Activated CD4-positive, CD25-positive, alpha-beta regulatory T cell treated with anti-CD3 and anti-CD28 coated beads, Interleukin-2, amount 50 U/mL, for 72 hours (primary cell): ENCODE measurements at places on chromosomes 7 and 10.

DNA sequence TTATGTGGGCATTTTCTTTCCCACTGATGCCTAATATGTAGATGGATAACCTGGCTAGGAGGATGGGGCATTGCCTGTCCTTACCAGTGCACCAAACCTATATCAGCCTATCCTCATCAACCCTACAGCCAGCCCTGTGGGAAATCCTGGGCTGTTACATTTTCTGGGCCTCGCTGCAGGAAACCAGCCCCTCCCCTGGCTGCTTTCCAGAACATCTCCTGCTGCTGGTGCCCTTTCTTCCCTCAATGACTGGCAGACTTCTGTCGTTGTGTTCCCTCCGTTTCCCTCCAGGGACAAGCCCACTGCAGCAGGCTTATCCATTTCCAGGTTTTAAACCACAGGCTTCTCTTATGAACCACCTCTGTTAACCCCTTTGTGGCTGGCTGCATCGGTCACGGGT is 486.1 kb upstream of the COBL start:
- DNase-seq: no peak

GRCh38 chr10:112296908-112297331 is 13.7 kb downstream of the TECTB start:
- no peak for DNase-seq

- no peak for DNase-seq
Measured at GRCh38 chr7:25424113-25424512, 195.8 kb upstream of the NPVF start.

- DNase-seq: no peak
Measured at GRCh38 chr10:76336213-76336963, 905.0 kb downstream of the LRMDA start.

GRCh38 chr7:23545493-23545892 is 13.7 kb upstream of the TRA2A start:
- DNase-seq: no peak

DNA sequence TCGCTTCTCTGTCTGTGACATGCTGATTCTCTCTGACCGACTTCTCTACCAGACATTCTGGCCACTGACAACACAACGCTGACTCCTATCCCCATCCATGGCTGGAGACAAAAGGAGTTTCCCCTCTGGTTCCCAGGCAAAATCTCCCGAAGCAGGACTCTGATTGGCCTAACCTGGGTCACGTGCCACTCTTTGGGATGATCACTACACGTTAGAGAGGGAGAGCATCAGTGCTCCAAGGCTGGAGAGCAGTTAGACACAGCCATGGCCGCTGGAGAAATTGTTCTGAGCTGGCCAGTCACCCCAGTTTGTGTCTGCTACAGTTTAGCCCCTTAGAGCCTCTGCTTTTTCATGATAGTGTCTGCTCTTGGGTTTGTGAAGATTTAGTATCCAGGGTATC is 38.9 kb downstream of the ADAMTS14 start:
- no peak for DNase-seq

- DNase-seq: no peak
Measured at GRCh38 chr7:143012001-143012400, 14.9 kb downstream of the OR9A2 start.

- peak; percentile 72 for DNase-seq
Measured at GRCh38 chr7:94509264-94509886, at the start of gene CASD1. CASD1 (plus strand) TSS chr7:94509809; CDS start chr7:94510085, 276 bp downstream.

DNA sequence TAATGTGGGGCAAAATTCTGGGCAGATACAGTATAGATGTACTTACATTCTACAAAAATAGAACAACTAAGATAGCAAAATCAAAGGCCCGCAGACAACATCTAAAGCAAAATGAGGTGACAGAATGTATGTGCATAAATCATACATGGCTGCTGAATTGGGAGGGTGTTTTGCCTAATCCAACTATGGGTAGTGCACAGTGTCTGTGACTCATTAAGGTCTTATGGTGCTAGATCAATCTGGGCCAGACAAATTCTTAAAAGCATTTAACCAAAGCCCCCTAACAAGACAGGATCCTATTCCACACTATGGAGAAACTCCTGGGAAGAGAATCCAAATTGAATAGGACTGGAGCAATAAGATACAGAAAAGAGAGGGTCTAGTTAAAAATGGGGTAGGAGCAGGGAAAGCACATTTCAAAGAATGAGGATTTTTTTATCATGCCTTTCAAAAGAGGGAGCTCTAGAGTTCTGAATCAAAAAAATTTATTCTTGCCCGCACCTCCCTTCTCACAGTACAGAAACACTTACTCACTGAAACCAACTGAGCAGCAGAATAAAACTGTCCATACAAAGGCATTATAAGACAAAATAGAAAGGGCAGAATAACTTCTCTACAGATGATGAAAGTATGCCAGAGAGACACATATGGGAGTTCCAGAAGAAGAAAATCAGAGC is 181.3 kb downstream of the RNLS start:
- no peak for DNase-seq

DNA sequence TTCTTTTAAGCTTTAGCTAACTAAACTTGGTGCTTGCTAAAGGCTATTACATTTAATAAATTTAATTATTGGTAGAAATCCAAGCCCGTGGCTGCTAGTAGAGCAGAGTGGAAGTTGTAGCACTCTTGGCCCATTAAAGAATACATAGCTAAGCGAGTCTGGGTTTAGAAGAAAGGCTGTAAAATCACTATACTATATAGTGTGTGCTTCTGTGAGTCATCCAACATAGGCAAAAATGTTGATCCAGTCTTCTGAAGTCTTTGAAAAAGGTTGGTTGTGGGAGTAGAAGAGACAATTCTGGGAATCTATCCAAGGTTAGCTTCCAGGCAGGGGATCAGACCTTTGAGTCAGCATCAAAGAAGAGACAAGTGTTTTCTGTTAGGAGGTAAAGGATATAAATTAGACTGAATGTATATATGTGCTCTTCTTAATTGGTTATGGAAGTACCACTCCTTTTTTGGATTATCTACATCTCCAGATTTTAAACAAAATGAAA is 664.2 kb downstream of the NXPH1 start:
- DNase-seq: no peak

DNA sequence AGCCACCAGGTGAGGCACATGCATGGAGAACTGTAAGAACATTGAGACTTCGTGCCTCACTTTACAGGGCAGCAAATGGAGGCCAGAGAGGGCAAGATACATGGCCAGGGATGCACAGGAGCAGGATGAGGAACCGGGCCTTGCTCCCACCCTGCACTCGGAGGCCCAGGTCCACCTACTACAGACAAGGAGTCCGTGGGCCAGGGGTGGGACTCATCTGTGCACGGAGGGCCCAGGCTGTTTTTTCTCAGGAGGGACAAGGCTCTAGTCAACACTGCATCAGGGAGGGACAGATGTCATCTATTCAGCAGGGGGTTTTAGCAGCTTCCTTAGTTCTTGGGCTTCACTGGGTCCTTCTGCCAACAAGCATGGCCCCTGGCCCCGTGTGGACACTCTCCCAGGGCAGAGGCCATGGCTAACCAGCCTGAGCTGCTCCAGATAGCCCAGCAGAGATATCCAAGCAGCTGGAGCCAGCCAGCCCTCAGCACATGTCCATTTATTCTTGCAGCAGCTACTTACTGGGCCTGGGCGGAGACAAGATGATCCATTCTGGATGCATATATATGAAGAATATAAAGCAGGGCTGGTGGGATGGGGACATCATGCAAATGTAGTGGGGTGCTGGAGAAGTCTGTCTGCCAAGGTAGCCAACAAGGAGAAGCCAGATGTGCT is 134.5 kb upstream of the RET start:
- DNase-seq: no peak

GRCh38 chr7:36381056-36381455 is 8.6 kb upstream of the ANLN start:
- DNase-seq: no peak
